IMR-90 (cell line): ENCODE measurements at places on chromosomes 3 and 15.

DNA sequence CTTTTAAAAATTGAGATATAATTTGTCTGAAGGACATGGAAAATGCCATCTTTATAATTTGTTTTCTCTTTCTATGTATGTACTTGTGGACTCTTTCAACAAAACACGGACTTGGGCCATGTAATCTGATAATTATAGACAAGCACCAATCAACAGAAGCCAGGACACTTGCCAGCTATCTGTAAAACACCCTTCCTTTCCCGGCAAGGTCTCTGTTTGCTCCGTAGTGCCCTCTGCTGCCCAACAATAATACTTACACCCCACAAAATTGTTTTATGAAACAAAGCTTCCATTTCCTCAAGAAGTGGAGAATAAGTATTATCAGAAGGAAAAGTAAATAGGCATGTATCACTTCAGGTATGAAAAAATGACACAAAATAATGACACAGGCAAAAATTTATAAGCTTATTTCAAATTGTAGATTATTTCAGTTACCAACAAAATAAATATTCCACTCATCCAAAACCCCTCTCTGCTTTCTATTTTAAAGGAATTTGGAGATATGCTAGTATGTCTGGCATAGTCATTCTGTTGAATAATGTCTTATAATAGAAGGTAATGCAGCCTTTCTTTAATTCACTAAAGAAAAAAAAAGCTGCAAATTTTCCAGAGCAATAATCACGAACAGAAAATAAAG, 32.8 kb downstream of the MYH15 start:
- H3K36me3 ChIP-seq, result no peaks in the 10 kb centered on the region
- peak; percentile 72 for DNase-seq
- 0 out of 2 replicates have a peak, but pooled peaks cover 2% of the 10 kb centered on the region for H3K4me1 ChIP-seq
- H3K4me3 ChIP-seq, result no peak overlapping the region

GRCh38 chr3:50342813-50343633, 2.4 kb upstream of the RASSF1 start:
- H3K27me3 ChIP-seq, result no peaks in the 10 kb centered on the region
- no peak for DNase-seq
- peaks cover 16% of the 10 kb centered on the region for H3K4me1 ChIP-seq

DNA sequence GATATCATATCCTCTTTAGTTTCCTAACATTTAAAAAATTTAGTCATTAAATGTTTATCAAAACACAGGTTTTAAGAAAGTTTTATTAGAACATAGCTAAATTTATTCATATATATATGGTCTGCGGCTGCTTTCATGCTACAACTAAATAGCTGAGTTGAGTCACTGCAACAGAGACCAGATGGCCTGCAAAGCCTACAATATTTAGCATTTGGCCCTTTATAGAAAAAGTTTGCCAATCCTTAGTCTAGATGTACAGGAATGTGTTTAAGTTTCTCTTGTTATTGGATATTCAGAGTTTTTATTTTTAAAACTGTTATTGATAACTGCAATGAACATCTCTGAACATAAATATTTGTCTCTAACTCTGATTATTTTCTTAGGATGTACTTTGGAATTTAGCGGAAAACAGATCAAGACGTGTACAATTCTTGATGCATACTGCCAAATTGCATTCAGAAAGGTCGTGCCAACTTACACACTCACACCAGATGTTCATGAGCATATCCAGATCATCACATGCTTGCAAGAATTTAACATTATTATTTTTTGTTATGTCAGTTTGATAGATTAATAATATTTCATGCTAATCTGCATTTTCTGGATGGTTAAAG, 157.9 kb downstream of the STAC start:
- no peak overlapping the region for H3K4me3 ChIP-seq
- no peaks in the 10 kb centered on the region; the same call in 1 of the 2 replicates for H3K27me3 ChIP-seq
- no peak for DNase-seq
- no peak overlapping the region for H3K27ac ChIP-seq
- H3K4me1 ChIP-seq, result no peaks in the 10 kb centered on the region

DNA sequence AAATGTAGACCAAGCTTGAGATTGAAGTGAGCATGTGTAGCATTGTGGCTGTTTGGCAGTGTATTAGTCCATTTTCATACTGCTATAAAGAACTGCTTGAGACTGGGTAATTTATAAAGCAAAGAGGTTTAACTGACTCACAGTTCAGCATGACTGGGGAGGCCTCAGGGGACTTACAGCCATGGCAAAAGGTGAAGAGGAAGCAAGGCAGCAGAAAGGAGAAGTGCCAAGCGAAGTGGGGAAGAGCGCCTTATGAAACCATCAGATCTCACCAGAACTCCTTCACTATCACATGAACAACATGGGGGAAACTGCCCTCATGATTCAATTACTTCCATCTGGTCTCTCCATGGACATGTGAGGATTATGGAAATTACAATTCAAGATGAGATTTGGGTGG, 8.6 kb upstream of the CERS3 start:
- H3K4me1 ChIP-seq, result no peaks in the 10 kb centered on the region
- no peak overlapping the region for H3K27ac ChIP-seq
- H3K4me3 ChIP-seq, result no peak overlapping the region
- no peaks in the 10 kb centered on the region for H3K27me3 ChIP-seq
- H3K36me3 ChIP-seq, result no peaks in the 10 kb centered on the region

- peak; percentile 87 for DNase-seq
- H3K4me3 ChIP-seq, result no peak overlapping the region
- H3K4me1 ChIP-seq, result no peaks in the 10 kb centered on the region; the same call in 1 of the 2 replicates
- H3K27me3 ChIP-seq, result no peaks in the 10 kb centered on the region
- H3K36me3 ChIP-seq, result peaks cover 1% of the 10 kb centered on the region; the same call in 1 of the 2 replicates
These were observed 10.7 kb upstream of the MYO5C start for GRCh38 chr15:52306270-52306669.

DNA sequence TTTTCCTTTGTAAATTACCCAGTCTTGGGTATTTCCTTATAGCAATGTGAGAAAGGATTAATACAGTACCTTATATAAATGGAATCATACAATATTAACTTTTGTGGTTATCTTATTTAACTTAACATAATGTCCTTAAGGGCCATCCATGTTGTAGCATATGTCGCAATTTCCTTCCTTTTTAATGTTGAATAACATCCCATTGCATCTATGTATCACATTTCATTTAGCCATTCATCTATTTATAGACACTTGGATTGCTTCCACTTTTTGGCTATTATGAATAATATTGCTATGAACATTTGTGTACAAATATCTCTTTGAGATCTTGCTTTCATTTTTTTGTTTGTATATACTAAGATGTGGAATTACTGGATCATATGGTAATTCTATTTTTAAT, 342.2 kb downstream of the PDCD6IP start:
- no peaks in the 10 kb centered on the region for H3K4me1 ChIP-seq
- no peak for DNase-seq

DNA sequence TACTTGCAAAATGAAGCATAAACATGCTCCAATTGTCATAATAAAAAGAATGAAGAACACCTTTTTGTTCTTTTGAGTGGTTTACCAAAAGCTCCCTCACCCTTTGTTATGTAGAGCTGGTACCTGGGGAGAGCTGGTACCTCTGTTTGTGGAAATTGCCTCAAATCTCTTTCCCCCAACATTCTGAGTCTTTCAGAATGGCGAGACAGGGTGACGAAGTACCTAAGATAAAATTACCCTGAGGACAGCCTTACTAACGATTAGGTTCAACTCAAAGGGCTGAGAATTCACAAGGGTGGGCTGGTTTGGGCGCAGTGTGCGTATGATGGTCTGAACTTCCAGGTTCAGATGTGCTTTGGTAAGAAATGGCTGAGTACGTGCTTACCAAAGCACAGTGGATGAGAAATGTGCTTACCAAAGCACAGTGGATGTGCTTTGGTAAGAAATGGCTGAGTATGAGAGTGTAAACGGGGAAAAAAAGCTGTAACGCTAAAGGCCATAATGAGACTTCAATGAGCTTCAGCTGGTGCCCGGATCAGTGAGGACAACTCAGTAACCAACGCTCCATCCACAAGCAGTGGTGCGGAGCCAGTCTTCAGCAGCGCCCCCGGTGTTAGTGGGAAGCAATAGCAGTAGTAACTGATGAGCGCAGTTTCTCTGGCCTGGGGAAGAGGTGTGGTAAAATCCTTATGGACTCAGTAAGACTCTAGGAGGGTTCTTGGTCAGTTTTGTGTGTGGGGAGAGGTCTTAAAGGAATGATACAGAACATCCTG, 72.3 kb upstream of the LRIG1 start:
- no peaks in the 10 kb centered on the region for H3K4me1 ChIP-seq
- H3K36me3 ChIP-seq, result no peaks in the 10 kb centered on the region
- H3K4me3 ChIP-seq, result no peak overlapping the region

DNA sequence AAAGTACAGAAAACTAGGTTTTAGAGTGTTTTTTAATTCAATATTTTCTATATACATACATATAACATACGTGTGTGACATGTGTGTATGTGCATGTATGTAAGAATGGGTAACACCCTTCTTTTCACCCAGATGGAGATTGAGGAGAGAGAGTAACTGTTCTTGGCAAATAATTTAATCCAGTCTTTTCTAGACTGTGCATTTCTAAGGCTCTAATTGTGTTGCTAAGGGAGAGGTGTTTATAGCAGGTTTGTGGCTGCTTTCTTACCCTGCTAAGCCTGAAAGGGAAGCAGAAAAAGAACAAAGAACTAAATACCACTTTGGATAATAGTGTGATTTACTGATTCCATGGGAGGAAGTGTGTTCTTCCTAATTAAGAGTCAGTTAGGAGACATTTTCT, 46.0 kb upstream of the ALDH1L1 start:
- no peaks in the 10 kb centered on the region for H3K36me3 ChIP-seq
- no peak overlapping the region for H3K4me3 ChIP-seq
- no peaks in the 10 kb centered on the region for H3K4me1 ChIP-seq
- H3K27me3 ChIP-seq, result peaks cover 7% of the 10 kb centered on the region
- H3K27ac ChIP-seq, result no peak overlapping the region

DNA sequence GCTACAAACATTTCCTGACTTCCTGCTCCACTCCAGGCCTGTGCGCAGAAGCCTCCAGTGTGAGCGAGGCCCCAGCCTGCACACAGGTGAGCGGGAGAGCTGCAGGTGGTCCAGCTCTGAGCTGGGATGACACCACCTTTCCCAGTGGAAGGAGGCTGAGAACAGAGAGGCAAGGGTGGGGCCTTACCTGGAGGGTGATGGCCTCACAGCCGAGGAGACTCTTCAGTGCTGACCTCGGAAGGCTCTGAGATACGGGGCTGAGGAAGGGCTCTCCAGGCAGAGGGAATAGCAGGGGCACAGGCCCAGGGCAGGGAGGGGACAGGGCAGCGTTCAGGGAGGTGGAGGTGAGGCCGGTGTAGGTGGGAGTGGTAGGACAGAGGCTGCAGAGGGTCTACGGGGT, 70.8 kb downstream of the EFCAB12 start:
- no peak overlapping the region for H3K4me3 ChIP-seq
- no peak for DNase-seq
- H3K27me3 ChIP-seq, result peaks cover 2% of the 10 kb centered on the region; the same call in 1 of the 2 replicates
- no peaks in the 10 kb centered on the region for H3K36me3 ChIP-seq

DNA sequence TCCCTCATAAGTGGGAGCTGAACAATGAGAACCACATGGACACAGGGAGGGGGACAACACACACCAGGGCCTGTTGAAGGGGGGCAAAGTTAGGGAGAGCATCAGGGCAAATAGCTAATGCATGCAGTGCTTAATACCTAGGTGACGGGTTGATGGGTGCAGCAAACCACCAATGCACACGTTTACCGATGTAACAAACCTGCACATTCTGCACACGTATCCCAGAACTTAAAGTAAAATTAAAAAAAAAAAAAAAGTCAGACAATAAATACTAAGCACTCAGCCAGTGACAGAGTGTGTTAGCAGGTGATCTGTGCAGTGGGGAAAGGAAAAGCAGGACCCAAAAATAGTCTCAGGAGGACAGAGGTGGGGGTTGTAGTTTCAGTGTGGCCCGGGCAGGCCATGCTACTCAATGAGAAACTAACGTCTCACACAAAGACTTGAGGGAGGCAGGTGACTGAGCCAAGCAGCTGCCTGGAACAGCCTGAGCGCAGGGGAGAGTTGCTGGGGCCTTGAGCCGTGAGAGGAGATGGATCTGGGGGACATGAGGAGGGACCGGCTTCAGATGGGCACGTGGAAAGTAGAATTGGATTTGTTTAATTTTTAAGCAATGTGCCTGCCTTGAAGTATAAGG, 18.4 kb downstream of the ANKDD1A start:
- peaks cover 8% of the 10 kb centered on the region for H3K4me1 ChIP-seq
- H3K27me3 ChIP-seq, result no peaks in the 10 kb centered on the region
- no peak overlapping the region for H3K4me3 ChIP-seq
- DNase-seq, result no peak
- H3K27ac ChIP-seq, result no peak overlapping the region

DNA sequence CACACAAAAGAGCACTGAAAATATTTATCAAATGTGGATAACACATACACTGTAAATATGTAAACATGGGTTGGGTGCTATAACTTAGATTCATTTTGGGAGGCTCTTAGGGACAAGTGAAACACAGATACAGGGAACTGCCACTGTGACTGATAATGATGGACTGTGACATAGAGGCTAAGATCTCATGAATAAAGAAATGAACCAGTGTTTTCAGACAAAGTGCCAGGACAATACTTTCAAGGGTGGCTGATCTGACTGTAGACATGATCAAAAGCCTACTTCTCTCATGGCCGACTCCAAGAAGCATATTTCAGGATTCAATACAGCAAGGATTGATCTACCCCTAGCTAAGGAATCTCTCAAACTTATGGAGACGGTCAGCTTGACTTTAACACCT, 353.8 kb downstream of the FGF12 start:
- no peak for DNase-seq
- no peaks in the 10 kb centered on the region for H3K4me1 ChIP-seq
- H3K36me3 ChIP-seq, result no peaks in the 10 kb centered on the region

GRCh38 chr3:189534531-189534930, 96.7 kb upstream of the TP63 start:
- DNase-seq, result no peak
- H3K27me3 ChIP-seq, result no peaks in the 10 kb centered on the region
- H3K36me3 ChIP-seq, result no peaks in the 10 kb centered on the region
- no peaks in the 10 kb centered on the region for H3K4me1 ChIP-seq
- H3K4me3 ChIP-seq, result no peak overlapping the region

DNA sequence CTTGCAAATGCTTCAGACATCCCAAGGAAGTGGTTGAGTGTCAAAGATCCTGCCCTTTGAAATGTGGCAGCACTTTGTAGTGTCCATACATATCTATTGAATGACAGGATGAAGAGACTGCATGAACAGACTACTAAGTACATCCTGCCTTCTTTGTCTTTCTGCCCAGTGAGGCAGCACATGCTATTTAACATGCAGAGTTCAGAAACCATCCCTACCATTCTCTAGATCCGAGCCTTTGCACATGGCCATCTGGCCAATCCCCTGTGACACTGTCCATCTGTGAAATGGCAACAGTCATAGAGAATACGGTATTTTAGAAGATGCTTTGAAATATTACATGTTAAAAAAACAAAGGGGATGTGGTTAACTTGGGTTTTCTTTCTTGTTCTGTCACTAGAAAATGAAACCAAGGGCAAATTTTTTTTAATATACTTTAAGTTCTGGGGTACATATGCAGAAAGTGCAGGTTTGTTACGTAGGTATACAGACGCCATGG, 519.6 kb downstream of the NTRK3 start:
- H3K36me3 ChIP-seq, result no peaks in the 10 kb centered on the region
- H3K4me1 ChIP-seq, result peaks cover 9% of the 10 kb centered on the region; the same call in 1 of the 2 replicates
- H3K27ac ChIP-seq, result no peak overlapping the region
- H3K27me3 ChIP-seq, result no peaks in the 10 kb centered on the region
- peak; percentile 22 for DNase-seq

GRCh38 chr3:40681658-40682055, 156.9 kb downstream of the ZNF621 start:
- H3K27me3 ChIP-seq, result no peaks in the 10 kb centered on the region
- H3K36me3 ChIP-seq, result no peaks in the 10 kb centered on the region
- H3K4me1 ChIP-seq, result no peaks in the 10 kb centered on the region
- H3K4me3 ChIP-seq, result no peak overlapping the region
- H3K27ac ChIP-seq, result no peak overlapping the region
